NCI-H510A (cell line): ENCODE measurements at places on chromosomes 4 and X.

- DNase-seq = no peak
Observed at GRCh38 chrX:12441381-12442128, 303.3 kb downstream of the FRMPD4 start.

GRCh38 chr4:98113012-98113411, 30.3 kb downstream of the STPG2 start:
- peak; percentile 0 for DNase-seq

DNA sequence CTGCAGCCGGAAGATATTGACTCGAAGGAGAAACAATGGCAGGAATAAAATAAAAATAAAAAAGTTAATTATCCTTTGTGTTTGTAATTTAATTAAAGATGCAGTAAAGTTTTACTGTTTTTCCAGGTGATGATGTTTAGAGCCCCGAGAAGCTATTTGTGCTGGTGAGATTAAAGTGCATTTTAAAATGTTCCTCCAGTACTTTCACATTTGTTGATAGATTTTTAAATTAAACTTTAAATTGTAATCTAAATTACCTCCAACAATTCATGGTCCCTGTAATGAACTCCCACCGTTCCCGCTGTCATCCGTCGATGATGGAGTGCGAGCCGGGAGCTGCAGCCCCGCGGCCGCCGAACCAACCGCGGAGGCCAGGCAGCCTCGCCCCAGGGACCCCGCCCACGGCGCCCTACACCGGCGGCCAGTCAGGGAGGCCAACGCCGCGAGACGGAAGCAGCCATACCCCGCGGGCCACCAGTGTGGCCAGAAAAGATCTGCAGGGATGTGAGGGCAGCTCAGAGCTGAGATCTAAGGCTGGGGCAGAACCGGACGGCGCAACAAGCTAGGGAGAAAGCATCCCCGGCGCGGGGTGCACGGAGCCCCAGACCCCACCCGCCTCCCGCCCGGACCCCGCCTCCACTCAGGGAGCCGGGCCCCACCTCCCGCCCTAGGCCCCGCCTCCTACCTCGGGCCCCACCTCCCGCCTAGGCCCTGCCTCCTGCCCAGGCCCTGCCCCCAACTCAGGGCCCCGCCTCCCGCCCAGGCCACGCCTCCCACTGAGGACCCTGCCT, 104.0 kb downstream of the FAM53A start:
- DNase-seq = no peak

DNA sequence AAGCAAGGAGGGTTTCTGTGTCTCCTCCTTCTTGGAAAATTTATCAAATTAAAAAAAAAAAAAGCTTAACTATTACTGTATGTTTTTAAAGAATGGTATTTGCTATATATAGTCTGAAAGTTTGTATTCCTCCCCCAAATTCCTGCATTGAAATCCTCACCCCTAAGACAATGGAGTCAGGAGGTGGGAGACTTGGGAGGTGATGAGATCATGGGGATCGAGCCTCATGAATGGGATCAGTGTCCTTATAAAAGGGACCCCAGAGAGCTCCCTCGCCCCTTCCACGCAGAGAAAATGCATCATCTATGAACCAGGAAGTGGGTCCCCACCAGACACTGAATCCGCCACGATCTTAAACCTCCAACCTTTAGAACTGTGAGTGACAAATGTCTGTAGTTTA, 50.1 kb downstream of the DHRSX start:
- no peak for DNase-seq

DNA sequence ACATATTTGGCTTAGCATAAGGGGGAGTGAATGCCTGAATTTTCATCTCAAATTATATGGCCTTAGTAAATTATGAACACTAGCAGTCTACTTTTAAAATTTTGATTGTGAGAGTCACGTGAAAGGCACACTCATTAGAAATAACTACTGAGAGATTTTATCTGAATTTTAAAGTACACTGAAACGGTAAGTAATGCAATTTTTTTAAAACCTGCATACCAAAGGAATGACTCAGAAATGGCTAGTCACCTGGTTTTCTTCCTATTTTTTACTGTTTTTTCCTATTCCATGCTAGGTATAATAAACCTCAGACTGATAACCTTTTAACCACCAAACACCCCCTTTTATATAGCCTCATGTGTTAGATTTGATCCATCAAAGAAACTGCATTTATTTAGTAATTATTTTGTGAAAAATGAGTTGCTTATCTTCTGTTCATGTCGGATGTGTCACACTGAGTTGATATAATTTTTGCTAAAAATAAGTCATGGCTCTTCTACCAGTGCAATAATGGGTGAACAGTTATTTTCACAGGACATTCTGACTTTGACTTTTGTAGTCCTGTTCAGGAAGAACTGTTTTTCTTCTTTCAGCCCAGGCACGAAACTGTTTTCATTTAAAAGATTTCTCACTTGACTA, 40.4 kb downstream of the CPEB2 start:
- no peak for DNase-seq

DNA sequence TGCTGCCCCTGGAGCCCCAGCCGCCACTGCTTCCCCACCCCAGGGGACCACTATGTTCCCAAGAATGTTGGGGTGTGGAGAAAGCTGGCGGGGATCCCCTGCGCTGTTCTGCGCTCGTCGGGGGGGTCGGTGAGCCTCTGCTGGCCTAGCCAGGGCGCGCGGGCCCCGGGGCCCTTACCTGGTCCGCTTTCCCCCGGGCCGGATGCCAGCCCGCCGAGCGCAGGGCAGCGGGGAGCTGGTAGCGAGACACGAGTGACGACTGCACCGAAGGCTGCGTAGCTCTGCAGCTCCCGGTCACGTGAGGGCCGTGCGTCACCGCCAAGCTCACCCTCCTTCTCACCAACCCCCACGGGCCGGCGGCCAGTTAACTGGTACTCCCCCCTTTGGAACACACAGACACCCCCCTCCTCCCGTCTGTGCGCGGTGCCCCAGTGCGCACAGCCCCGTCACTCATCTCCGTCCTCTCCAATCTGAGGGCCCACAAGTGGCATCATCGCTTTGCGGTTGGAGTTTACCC, at the start of gene BEX1:
TSS of gene BEX1 (minus strand) at position 254 of the 517 bp plus-strand sequence. CDS start 897 bp downstream, outside the sequence.
- peak; percentile 91 for DNase-seq

GRCh38 chr4:38764277-38764676, 18.5 kb downstream of the TLR10 start:
- DNase-seq = no peak

- no peak for DNase-seq
Observed at GRCh38 chrX:16386126-16386525, 218.8 kb downstream of the MAGEB17 start.

DNA sequence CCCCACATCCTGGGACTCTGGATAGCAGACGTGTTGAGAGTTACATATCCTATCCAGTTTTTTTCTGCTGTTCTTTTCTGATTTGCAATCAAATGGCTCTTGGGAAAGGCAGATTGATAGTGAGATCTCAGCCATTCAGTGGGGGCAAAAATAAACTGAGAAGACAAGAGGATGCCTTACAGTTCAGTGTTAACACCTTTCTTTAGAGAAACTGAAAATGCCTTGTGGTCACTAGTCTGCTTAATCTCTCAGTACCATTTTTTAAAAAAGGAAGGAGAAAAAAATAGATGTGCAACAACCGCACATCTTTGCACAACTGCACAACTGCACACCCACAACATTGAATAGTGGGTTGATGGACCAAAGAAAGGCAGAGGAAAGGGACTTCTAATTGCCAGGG, 109.3 kb downstream of the ARHGEF9 start:
- no peak for DNase-seq

GRCh38 chr4:119244832-119245231, 32.3 kb downstream of the USP53 start:
- no peak for DNase-seq

GRCh38 chr4:79871961-79872360, 201.1 kb downstream of the ANTXR2 start:
- no peak for DNase-seq

DNA sequence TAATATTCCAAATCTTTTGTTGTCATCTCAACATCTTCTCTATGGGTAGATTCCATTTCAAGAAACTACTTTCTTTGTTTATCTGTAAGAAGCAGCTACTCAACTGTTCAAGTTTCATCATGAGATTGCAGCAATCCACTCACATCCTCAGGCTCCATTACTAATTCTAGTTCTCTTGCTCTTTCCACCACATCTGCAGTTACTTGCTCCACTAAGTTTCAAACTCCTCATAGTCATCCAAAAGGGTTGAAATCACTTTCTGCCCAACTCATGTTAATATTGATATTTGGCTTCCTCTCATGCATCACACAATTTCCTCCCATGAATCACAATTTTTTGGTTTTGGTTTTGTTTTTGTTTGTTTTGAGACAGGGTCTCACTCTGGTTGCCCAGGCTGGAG, 35.7 kb downstream of the ADH5 start:
- no peak for DNase-seq

- no peak for DNase-seq
Observed at GRCh38 chr4:21722157-21722839, 226.3 kb downstream of the KCNIP4 start.

GRCh38 chr4:74311696-74312313, 3.5 kb downstream of the EPGN start:
- peak; percentile 43 for DNase-seq

DNA sequence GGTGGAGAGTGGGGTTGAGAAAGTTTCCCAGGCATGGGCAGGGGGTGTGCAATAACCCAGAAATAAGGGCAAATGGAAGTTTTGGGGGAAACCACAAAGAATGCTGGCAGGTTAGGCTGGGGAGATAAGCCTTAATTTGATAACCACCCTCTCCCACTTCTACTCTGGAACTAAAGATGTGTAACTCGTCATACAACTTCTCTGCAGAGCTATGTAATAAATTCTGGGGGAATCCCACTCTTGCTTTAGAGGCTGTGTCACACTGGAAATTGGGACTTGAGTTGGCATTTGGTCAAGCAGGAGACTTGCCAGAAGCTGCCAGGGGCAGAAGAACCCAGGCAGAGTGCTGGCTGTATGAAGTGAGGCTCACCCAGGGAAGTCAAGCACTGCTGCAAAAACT, 170.9 kb upstream of the CPEB2 start:
- no peak for DNase-seq

GRCh38 chrX:133332737-133333136, 82.6 kb downstream of the GPC4 start:
- no peak for DNase-seq

DNA sequence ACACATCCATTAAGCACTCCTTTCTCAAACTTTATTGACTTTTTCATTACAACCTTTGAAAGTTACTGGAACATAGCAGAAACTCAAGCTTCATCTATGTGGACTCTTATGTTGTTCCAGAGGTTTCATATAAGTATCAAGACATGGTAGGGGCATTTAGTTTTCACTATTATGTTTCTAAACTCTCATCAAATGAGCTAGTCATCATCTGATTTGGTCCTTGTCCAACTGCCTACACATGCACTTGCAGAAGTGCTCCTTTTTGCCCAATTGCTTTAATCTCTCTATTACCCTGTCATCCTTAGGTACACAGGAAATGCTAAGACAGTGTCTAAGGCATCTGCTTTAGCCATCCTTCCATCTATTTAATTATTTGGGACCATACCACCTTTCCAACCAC, 42.2 kb upstream of the EPGN start:
- no peak for DNase-seq

GRCh38 chr4:110394871-110395270, 81.1 kb upstream of the ENPEP start:
- DNase-seq = no peak

DNA sequence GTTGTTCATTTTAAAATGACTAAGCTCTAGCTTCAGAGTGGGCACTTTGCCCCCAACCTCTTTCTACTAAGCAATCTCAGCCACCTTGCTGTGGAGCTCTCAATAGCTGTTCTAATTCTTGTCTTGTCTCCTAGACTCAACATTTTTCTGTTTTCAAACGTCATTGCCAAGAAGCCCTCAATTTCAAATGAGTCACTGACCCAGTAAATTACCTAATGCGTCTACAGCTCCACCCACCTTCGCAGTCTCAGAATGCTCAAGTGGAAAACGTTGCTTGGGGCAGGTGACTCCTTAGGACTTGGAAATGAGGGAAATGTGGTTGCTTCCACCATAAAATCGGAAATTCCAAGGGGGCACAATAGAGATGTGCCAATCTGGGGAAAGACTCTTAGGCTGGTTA, 59.0 kb downstream of the ING2 start:
- no peak for DNase-seq

GRCh38 chrX:68895778-68896177, 67.0 kb downstream of the EFNB1 start:
- no peak for DNase-seq

- DNase-seq = no peak
Observed at GRCh38 chr4:13298655-13299054, 185.5 kb downstream of the RAB28 start.

- DNase-seq = no peak
Observed at GRCh38 chr4:93384241-93384640, 444.3 kb upstream of the ATOH1 start.

GRCh38 chr4:72977936-72978485, 91.5 kb downstream of the COX18 start:
- DNase-seq = no peak

DNA sequence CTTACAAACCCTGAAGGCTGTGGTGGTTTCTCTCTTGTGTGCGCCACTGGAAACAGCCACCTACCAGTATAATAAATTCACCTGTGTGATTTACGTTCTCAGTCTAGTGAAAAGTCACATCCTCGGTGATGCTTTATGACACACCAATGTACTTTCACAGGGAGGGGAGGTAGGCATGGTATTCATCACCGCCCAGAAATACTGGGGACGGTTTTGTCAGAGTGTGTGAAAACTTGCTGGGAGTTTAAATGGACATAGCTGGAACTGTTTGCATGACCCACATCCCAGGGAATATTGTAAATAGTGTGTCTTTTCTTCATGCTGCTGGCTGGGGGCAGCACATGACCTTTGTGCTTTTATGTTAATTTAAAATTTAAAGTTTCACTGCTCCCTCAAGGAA, 421.8 kb downstream of the MAPK10 start:
- no peak for DNase-seq

DNA sequence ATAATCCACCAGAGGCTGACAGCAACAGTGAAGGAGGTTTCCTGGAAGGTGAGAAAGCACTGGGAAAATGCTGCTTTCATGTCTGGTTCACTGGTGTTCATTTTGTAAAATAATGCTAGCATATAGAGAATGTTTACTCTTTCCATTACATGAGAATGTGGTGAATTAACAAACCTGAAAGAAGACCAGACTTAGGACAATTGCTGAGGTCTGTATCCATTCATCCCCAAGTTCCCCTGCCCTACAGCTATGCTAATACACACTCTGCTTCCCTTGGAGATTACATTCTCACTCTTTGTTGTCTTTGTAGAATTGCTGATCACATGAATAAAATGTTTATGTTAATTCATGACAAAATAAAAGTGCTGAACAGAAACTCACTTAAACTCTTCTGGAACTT, 99.5 kb downstream of the ARHGAP6 start:
- DNase-seq = no peak

GRCh38 chrX:151776181-151776731, 41.7 kb downstream of the CNGA2 start:
- DNase-seq = no peak
